AG08396 (cell line): ENCODE measurements at places on chromosomes 4 and X.
A peak's percentile ranks its signal among the peaks of the same experiment; 100 is the strongest.

- no peak for DNase-seq
Observed at GRCh38 chrX:117407449-117408150, 709.0 kb downstream of the KLHL13 start.

DNA sequence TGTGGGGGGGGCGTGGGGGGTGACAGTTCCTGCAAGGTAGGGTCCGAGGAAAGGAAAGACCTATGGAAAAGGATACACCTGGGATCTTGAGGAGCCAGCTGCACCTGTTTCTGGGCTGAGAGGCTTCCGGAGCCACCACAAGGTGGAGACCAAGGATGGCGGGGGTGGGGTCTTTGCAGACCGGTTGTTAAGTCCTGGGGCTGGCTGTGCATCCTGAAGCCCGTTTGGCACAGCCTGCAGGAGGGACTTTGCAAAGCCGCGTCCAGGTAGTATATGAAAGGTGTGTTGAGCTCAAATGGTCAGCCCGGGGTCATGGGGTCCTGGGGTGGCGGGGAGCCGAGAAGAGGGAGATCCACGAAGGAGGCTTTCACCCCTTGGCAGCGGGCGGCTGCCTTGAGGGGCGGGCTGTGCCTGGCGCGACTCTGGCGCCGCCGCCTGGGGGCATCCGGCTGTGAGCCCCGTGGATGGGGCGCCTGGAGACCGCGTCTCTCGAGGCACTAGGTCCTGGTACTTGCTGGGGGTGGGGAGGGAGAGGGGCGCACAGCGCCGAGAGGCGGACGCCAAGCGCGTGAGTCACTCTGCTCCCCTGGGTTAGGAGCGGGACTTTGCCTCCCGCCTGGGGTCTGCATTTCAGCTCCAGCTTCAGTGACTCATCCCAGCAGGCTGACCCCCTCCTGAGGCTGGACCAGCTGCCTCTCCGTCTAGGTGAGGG is 58.2 kb upstream of the DYNLT3 start:
- DNase-seq: peak; percentile 30

- DNase-seq: no peak
Observed at GRCh38 chrX:43065978-43066377, 288.0 kb upstream of the PPP1R2C start.

GRCh38 chr4:98659741-98660462 is 1.5 kb upstream of the TSPAN5 start:
- DNase-seq: peak; percentile 30

GRCh38 chr4:2968381-2968780 is 5.0 kb downstream of the GRK4 start:
- no peak for DNase-seq

GRCh38 chr4:79364061-79364460 is 38.2 kb upstream of the NAA11 start:
- no peak for DNase-seq

GRCh38 chrX:16376056-16376455 is 208.8 kb downstream of the MAGEB17 start:
- no peak for DNase-seq

GRCh38 chrX:123086768-123087167 is 97.3 kb upstream of the GRIA3 start:
- no peak for DNase-seq

- DNase-seq: no peak
Observed at GRCh38 chr4:61446941-61447340, 246.8 kb downstream of the ADGRL3 start.

GRCh38 chr4:164731827-164732474 is 22.0 kb upstream of the SMIM31 start:
- DNase-seq: peak; percentile 69

DNA sequence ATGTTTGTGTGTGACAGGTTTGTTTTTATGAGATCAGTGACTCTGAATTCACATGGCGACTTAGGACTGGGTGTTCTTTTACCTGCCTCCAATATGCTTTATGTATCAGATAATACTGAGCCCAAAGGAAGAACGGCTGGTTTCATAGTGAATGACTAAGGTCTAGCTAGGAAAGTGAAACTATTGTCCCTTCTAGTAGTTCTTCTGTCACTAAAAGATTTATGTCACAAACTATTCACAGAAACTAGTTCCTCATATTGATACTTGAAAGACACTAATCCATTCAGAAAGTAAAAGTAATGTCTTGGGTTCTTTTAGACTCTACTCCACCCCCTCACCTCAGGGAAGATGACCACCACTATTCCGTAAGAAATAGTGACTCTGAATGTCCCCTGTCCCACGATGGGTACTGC is 81.7 kb downstream of the EGF start:
- DNase-seq: no peak

GRCh38 chr4:147543034-147543433 is 62.1 kb downstream of the EDNRA start:
- no peak for DNase-seq

DNA sequence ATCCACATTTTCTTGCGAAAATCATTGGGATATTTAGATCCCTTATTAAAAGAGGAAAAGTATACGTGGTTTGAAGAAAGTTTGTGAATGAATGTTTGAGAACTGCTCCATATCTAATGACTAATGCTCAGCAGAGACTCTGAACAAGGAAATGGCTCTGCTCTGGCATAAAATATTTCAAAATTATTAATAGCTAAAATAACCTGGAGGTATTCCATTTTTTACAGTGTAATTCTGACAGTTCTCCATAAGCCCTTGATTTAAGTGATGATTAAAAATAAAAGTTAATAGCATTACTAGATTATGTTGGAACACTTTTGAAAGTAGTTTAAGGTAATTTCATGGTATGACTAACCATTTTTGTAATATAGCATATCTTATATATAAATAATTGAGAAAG is 1276.9 kb upstream of the TENM3 start:
- DNase-seq: no peak

DNA sequence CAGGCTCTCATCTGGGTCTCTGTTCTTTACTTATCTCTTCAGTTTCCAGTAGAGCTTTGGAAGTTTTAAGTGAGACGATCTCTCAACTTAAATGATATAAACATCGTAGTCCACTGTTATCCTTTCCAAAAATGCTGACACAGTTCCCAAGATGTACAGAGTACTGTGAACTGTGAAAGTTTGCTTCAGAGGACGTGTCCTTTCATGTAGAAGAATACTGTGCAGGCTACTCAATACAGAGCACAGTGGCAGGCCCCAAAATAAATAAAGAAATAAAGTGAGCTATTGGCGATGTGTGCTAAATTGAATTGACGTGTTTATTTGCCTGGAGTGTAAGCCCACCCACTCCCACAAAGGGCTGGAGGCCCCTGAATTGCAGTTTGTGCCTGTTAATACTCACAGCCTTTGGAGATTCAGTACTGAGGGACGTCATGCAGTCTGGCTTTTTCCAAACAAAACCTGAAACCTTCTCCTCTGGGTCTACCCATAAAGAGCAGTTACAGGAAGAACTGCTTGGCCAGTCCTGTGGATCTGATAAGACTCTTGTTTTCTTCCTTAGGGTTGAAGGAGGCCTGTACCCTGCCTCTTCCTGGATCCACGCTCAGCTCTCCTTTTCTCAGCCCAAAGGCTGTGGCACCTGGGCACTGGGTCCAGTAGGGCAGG is 66.1 kb downstream of the SOWAHB start:
- DNase-seq: no peak

GRCh38 chrX:77431227-77431626 is 16.0 kb upstream of the FGF16 start:
- DNase-seq: no peak

DNA sequence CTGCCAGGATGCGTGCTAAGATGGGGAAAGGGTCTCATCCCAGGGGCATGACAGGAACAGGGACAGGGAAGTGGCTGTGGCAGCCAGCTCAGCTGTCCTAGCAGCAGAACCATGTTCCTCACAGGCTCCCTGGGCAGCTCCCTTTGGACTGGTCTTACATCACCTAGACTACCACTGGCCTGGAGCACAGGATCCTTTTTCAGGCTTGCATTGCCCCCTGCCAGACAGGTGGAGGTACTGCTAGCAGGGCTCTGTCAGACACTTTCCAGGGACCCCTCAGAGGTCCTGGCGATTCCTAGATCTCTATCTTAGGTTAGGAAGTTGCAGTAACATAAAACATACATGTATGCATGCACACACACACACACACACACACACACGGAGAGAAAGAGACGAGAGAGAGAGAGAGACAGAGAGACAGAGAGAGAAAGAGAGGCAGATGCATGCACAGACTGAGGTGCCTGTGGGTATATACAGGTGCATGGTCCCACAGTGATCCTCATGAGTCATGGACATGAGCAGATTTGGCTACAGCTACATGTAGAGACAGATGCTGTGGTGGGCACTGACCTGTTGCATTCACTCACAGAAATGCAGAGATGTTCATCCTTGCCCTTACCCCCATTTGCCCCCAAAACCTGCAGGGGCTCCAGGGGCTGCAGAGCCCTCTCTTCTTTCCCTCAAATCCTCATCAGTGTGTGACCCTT is 63.6 kb downstream of the STARD8 start:
- peak; percentile 50 for DNase-seq

GRCh38 chrX:7926914-7927258 is 327 bp downstream of the PNPLA4 start:
- DNase-seq: no peak

GRCh38 chrX:15143050-15143824 is 126.6 kb downstream of the ASB9 start:
- peak; percentile 32 for DNase-seq

GRCh38 chrX:74949717-74950116 is 24.5 kb upstream of the NEXMIF start:
- DNase-seq: no peak

DNA sequence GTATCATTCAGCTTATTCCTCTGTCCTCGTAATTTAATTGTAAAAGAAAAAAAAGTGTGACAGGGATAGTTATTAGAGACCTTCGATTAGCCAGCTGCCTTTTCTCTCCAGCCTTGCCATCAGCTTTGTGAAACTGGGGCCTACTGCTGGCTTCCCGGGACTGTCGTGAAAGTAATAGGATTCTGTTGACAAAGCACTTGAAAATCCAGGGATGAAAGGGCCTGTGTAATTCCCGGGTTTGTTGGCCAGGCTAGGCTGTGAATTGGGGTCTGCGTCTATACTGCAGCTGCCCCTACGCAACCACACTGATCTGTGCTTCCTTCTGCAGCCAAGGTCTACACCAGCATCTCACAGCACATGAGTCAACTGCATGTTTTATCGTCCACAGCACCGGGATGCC is 120.4 kb upstream of the SCML1 start:
- DNase-seq: no peak

DNA sequence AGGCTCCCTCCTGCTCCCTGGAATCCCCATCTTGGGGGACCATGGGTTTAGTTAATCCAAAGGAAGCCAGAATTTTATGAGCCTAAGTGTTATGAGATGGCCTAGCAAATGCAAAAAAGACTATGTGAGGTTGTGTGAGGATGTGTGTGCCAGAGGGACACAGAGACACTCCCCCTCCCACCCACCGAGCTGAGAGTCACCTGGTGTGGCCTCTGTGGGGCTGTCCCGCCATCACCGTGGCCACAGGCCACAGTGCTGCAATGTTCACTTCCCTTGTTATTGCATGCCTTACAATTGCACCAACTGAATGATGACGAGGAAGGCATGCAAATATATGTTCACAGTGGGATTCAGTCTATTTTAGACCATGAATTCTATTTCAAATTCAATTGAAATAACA is 601 bp upstream of the FGFBP2 start:
- DNase-seq: no peak
